Fibroblast of gingiva (primary cell): ENCODE measurements at places on chromosomes 13 and 19.

GRCh38 chr13:110921209-110921608 lies 6.3 kb upstream of the ANKRD10 start:
- DNase-seq = no peak

DNA sequence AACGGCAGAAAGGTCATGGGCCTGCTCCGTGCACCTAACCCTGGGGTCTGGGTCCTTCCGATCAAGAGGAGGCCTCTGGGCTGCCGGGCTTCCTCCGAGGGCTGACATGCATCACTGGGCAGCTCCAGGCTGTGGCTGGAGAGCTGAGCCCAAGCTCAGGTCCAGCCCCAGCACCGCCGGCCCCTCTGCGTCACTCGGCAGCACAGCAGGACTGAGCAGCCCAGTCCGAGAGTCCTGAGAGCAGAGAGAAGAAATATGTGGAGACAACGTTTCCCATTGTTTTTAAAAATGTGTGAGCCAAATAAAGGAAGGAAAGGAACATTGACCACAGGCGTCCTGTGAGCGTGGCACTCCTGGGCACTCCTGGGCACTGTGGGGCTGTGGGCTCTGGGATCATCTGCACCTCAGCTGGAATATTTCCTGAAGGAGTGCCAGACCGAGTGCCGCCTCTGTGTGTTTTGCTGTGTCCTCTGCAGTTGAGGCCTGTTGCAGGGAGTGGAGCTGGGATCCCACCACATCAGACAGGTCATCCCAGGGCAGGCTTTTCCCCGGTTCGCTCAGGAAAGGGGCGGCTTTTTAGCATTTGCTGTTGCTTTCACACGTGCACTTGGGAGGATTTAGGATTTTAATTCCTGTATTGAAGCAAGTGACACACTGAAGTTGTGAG lies 37.8 kb upstream of the TFDP1 start:
- DNase-seq = no peak

GRCh38 chr13:99075268-99076191 lies 97.7 kb upstream of the DOCK9 start:
- no peak for DNase-seq

DNA sequence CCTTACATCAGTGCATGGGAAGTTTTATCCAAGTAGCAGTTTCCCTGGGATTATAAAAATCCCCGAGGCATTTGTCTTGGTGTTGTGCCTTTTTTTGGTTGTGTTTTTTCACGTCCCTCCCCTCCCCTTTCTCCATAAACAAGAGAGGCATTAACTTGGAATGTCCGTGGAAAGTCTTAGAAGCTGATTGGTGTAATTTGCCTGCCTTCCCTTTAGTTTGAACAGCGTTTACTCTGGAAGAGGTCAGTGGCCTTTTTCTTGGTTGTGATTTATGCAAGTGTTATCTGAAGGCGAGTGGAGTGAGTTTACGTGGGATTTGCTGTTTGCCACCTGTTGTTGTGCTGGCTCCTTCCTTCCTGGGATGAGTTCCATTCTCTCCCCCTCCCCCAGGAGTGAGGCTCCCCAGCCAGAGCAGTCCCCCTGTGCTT lies 7.2 kb downstream of the ACTN4 start:
- no peak for DNase-seq

GRCh38 chr19:41276231-41276630 lies 12.1 kb downstream of the HNRNPUL1 start:
- DNase-seq = peak; percentile 61

DNA sequence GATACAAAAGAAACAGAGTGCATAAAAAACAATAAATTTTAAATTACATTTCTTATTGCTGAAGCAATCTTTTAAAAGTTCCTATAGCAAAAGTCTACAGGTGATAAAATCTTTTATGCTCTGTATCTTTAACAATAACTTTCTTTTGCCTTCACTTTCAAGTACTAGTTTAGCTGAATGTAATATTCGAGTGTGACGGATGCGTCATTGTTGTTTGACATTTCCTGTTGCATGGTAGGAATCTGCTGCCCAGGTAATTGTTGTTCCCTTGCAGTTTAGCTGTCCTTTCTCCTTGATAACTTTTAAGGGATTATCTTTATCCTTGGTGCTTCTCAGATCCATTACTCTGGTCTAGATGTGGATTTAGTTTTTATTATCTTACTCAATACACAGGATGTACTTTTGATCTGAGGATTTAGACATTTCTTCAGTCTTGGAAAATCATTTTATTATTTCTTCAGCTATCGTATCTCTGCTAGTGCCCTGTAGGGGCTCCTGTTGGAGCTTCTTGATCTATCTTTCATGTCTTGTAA lies 2.1 kb upstream of the CPB2 start:
- no peak for DNase-seq

- no peak for DNase-seq
These were observed 113.1 kb downstream of the FOXO1 start for GRCh38 chr13:40553356-40553755.

DNA sequence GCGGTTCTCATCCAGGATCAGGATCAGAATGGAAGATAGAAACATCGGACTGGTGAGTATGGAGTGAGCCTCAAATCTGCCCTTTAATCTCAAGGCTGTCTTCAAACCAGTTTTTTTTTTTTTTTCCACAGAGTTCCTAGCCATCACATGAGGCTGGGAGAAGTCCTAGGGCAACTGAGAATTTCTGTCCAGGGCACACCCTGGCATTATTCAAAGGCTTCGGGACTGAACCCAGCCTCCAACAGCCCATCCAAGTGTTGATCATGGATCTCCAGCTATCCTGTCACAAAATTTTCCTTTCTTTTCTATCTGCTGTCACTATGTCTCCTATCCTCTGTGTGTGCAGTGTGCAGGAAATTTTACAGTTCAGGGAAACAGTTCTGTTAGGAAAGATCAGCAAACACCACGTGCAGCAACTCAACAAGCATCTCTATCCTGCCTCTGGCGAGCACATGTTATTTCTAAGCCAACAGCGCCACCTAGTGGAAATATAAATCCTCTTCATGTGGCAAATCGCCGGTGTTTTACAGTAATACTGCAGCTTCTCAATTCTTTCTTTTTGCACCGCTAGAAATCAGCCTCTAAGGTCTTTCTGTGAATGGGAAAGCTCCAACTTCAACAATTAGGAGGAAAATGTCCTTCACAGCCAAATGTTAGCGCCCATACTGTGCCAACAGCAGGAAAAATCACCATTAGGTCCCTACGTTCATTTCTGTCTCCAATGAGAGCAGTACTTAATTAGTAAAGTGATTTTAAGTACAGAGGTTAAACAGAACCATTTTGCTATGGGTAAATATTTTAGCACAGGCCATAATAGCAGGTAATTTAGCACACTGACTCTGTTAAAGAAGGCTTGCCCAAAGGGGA lies 21.4 kb upstream of the ZNF181 start:
- peak; percentile 68 for DNase-seq

- no peak for DNase-seq
These were observed 159.6 kb downstream of the FOXO1 start for GRCh38 chr13:40506592-40507446.

GRCh38 chr13:93446238-93446637 lies 219.6 kb downstream of the GPC6 start:
- no peak for DNase-seq

DNA sequence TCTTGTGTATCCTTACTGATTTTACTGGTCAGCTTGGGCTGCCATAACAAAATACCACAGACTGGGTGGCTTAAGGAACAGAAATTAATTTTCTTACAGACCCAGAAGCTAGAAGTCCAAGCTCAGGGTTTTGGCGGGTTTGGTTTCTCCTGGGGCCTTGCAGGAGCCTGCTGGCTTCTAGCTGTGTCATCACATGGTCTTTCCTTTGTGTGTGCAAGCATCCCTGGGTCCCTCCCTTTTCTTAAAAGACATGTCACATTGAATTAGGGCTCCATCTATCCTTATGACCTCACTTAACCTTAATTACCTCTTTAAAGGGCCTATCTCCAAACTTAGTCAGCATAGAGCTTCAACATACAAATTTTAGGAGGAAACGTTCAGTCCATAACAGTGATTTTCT lies 23.4 kb downstream of the UBAC2 start:
- DNase-seq = no peak

GRCh38 chr13:44565881-44566280 lies 10.2 kb downstream of the TSC22D1 start:
- DNase-seq = no peak

DNA sequence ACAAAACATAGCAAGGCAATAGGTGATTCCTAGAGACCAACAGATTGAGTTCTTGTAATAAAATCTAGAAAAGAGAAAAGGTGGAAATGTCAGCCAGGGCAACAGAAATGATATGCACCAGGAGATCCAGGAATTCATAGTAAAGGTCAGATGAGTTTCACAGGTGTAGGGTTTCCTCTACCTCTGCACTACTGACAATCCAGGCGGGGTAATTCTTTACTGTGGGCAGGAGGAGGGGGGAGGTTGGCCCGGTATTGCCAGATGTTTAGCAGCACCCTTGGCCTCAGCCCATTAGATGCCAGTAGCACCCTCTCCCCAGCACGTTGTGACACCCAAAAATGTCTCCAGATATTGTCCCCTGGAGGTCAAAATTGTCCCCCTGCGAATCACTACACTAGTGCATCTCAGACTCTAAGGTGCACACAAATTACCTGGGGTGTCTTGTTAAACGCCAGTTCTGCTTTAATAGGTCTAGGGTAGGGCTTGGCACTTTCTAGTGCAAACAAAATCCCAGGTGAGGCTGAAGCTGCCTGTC lies 3.5 kb upstream of the UBAC2 start:
- no peak for DNase-seq

- DNase-seq = no peak
These were observed 13.1 kb downstream of the IRS2 start for GRCh38 chr13:109773276-109773675.

DNA sequence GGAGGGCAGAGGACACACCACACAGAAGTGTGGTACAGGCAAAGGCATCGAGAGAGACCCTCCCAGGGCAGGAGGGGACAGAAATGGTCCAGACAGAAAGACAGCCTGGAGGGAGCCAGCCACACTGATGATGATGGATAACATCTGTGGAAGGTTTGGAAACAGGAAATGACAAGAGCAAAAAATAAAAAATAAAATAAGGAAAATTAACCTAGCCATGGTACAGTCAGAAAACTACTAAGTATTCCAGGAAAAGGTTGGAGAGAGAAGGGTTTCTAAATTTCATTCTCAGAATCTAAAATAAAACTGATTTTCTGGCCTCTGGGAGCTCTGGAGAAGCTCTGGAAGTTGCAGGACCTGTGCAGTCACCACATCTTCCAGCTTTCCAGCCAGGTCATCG lies 115.2 kb upstream of the VSTM2B start:
- DNase-seq = no peak

DNA sequence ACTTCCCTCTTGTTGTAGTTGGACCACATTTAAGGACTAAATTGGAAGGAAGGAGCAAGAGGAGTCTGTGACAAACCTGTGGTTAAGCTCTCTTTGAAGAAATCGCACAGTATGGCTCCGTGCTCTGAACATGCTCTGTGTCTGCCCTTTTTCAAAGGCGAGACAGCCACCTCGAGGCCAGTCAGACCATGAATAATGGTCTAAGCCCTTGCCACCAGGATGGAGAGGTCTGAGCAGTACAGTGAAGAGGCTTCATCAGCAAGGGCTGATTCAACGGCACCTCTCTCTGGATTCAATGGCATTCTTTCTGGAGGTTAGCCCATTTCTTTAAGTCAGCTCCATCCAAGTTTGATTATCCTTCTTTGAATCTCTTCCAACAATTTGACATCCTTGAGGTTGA lies 30.9 kb downstream of the FAM216B start:
- no peak for DNase-seq

DNA sequence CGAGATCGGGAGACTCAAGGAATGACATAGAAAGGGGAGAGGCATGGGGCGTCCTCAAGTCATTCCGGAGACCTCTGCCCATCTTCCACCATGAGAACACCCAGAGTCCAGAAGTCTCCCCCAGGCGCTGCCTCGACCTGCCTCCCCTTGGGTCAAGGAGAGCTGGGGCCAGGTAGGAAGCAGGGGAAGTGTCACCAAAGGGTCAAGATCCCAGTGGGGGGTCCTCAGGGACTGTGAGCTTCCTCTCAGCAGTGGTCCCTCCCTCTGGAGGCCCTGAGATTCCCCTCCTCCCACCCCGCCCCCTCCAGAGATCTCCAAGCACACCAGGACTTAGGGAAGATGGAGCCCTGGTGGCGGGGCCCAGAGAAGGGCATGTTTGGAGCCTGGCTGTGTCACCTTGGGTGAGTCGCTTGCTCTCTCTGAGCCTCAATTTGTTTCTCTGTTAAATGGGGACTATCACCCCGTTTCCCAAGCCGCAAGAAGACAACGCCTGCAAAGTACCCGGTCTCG lies 919 bp downstream of the DACT3 start:
- DNase-seq = no peak

DNA sequence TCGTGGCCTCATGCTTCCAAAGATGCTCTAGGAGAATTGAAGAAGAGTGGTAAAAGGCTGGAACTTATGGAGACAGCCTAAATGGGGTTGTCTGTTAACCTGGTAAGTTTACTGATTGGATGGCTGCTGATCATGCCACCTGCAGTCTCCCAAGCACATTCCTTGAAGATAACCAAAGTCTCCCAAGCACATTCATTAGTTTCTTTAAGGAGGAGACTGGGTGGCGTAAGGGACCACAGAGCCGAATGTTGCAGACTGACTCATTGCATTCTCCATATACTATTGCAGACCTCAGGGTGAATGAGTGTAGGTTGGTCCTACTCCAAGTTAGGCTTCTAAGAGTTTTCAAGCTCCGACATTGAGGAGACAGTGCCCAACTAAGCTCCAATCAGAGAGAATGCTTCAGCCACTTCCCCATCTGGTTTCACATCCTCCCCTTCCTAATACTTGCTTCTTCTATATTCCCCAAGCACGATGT lies at the start of gene IGFL3:
TSS of gene IGFL3 (minus strand) at position 51 of the 478 bp plus-strand sequence. CDS start at position 12, 39 bp downstream.
- no peak for DNase-seq

DNA sequence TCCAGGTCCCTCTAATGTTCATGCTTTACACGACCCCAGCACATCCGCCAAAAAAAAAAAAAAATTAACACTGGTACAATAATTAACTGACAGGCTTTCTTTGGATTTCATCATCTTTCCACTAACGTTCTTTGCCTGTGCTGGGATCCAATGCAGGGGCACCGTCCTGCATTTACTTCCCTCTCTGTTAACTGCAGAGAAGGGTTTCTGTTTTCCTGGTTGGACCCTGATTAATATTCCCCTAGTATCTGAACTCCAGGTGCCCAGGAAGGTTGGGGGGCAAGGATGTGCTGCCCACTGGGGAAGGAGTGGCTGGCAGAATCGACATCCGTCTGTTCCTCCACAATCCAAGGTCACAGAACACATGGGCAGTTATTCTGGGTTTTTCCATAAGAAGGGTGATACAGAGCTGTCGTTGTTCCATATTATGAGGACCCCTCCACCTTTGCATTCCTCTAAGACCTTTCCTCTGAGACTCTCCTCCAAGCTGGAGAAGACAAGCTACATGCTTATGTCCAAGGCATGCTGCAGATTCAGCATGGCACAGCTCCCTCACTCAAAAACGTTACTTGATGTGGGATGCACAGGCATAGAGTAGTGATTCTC lies 4.5 kb upstream of the LAIR1 start:
- no peak for DNase-seq

DNA sequence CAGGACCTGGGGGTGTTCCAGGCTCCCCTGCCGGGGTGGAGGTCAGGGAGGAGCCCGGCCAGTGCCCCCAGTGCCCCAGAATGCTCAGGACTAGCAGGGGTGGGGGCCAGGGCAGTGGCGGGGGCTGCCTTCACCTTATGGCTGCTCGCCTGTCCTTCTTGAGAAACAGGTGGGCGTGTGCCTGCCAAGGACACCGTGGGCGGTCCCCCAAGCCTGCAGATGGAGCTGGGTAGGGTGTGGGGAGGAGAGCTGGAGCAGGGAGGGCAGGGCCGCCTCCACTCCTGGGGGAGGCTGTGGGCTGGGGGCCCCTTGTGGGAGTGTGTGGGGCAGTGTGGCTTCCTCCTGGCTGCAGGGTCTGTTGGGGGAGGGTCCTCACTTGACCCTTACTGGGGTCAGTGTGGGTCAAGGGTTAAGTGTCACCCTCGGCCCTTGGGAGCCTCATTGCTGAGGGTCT lies 160.1 kb downstream of the KDM4B start:
- DNase-seq = no peak
